ENCODE measurements at places on chromosomes 7 and 10. TPM values are rescaled to one million over a fixed set of nuclear protein-coding genes. Genes with fewer than 3 reads are reported as not detected.

ARHGEF35 gene
- total RNA-seq, result 5.3 TPM

FKBP6 gene
- not detected for total RNA-seq

NPTX2 gene
- total RNA-seq, result not detected

FAS gene
- 78.5 TPM for total RNA-seq

NPY gene
- not detected for total RNA-seq

CPN1 gene
- total RNA-seq, result not detected

TNS3 gene
- 1.5 TPM for total RNA-seq

HOXA5 gene
- total RNA-seq, result not detected

ANLN gene
- total RNA-seq, result 31.0 TPM

SPDYE3 gene
- total RNA-seq, result not detected

CYP26C1 gene
- total RNA-seq, result not detected

ECHS1 gene
- 76.3 TPM for total RNA-seq

CAMK2G gene
- 17.3 TPM for total RNA-seq

CNNM2 gene
- 6.1 TPM for total RNA-seq

SSMEM1 gene
- not detected for total RNA-seq

UCN3 gene
- total RNA-seq, result not detected

EDRF1 gene
- total RNA-seq, result 33.5 TPM

FAM180A gene
- not detected for total RNA-seq

GDF10 gene
- total RNA-seq, result 0.18 TPM

ACTL6B gene
- total RNA-seq, result not detected

ZNF273 gene
- 7.1 TPM for total RNA-seq

FGFBP3 gene
- 3.6 TPM for total RNA-seq

TAS2R41 gene
- not detected for total RNA-seq

SYT15 gene
- 0.69 TPM for total RNA-seq

SEMA3D gene
- total RNA-seq, result not detected

ANXA8L1 gene
- not detected for total RNA-seq

CPA5 gene
- total RNA-seq, result 1.0 TPM

EIF4EBP2 gene
- total RNA-seq, result 45.8 TPM

NEUROG3 gene
- total RNA-seq, result not detected

MSMB gene
- total RNA-seq, result not detected

SMIM30 gene
- total RNA-seq, result 52.4 TPM

NKX1-2 gene
- not detected for total RNA-seq

FAM24B gene
- total RNA-seq, result 10.1 TPM

EIF5AL1 gene
- total RNA-seq, result 2.9 TPM

ADAP1 gene
- 77.3 TPM for total RNA-seq

RGS10 gene
- 127 TPM for total RNA-seq

AUTS2 gene
- total RNA-seq, result 5.3 TPM

DIP2C gene
- total RNA-seq, result 0.55 TPM

RBM28 gene
- 77.7 TPM for total RNA-seq

MBL2 gene
- total RNA-seq, result not detected

PALD1 gene
- total RNA-seq, result 0.29 TPM

IDI2 gene
- total RNA-seq, result not detected

NYAP1 gene
- total RNA-seq, result 0.18 TPM

ERV3-1 gene
- total RNA-seq, result 6.0 TPM

CYP3A7 gene
- total RNA-seq, result not detected

PLAC9 gene
- total RNA-seq, result not detected

LBX1 gene
- total RNA-seq, result not detected

GBX1 gene
- total RNA-seq, result not detected

PLEKHA8 gene
- 9.0 TPM for total RNA-seq

INPP5F gene
- total RNA-seq, result 23.0 TPM

Measured in CD8-positive, alpha-beta memory T cell (primary cell).